Natural killer cell (primary cell): ENCODE measurements at places on chromosomes 6 and 20.

DNA sequence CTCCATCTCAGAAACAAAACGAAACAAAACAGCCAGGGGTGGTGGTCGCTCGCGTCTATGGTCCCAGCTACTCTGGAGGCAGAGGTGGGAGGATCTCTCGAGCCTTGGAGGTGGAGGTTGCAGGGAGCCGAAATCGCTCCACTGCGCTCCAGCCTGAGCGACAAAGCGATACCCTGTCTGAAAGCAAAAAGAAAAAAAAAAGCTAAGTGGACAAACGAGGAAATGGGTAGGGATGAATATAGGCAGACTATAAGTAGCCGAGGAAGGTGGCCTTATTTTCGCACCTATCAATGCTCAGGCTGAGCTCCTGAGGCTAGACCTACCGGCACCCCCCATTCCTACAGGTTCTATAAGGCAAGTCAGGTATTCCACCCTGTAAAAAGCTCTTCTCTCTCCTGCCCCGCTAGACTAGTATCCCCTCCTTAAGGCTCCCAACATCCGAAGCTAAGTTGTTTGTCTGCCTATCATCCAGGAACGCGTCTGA lies 650 bp upstream of the CASP8AP2 start:
- peak; percentile 26 for DNase-seq

- no peak for DNase-seq
Measured at GRCh38 chr20:8800089-8800488, 268.8 kb upstream of the PLCB4 start.

- DNase-seq = no peak
Measured at GRCh38 chr6:74912234-74912633, 293.6 kb downstream of the COL12A1 start.

DNA sequence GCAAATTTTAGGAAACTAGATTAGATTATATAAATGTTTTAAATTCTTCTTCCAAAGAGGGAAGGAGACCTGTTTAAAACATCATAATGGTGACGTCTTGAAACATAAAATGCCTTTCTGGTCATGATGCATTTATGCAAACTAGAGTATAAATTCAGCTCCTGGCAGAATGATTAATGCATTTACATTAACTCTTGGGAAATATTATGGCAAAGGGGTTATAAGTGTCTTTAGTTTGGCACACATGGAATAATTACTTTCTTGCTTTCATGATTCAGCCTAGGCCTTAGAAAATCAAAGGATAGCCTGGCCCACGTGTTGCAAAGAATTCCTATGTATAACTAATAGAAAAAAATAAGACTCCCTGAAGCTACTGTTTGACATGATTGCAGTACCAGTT lies 639.2 kb downstream of the RFPL4B start:
- no peak for DNase-seq
